ENCODE measurements at places on chromosomes 6 and 20.
A peak's percentile ranks its signal among the peaks of the same experiment; 100 is the strongest.

GRCh38 chr6:138590796-138591709, 91.8 kb upstream of the NHSL1 start:
- DNase-seq = peak; percentile 44

DNA sequence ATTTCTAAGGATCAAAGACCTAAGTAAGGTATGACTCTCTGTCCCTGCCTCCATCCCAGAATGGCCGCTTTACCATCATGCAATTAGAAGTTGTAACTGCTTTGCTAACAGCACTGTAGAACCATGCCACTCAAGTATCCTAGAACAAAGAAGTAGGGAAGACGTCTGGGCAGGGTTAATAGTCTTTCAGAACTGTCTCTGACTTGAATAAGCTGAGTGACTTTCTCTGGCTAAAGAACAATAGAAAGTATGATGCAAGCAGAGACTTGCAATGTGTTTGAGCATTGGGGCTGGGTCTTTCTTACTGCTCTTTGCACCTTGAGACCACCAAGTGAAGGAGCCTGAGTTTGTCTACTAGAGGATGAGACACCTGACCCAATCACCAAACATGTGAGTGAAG, 279.6 kb upstream of the JAG1 start:
- DNase-seq = no peak

GRCh38 chr6:84798257-84798656, 33.9 kb upstream of the TBX18 start:
- no peak for DNase-seq

DNA sequence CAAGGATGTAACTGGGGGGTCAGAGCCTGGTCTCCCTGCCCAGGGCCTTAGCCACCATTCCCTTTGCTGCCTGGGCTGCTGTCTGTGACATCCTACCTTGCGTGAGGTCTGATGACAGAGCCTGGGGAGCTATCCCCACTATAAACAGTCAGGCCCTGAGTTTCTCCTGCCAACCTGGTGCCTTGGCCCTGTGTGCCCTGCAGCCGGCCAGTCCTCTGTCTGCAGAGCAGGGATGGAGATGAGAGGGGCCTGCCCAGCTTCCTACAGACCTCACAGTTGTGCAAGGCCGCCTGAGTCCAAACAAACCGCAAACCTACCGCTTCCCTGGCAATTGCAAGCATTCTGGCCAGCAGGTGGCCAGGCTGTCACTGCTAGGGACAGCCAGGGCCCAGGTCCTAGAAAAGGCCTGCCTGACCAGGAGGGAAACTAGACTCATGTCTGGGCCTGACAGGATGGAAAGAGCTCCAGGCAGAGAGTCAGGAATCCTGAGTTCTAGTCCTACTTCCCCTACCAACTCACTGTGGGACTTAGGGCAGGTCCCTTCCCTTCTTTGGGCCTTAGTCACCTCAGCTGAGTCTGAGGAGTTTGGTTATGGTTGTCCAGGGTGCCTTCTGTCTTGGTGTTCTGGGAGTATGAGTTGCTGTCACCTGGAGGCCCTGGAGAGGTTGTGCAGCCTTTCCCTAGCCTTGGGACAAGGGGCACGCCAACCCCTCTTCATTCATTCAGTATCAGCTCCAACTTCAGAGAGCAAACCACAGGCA, 86.2 kb downstream of the VEGFA start:
- peak; percentile 80 for DNase-seq

GRCh38 chr6:30726506-30727413, 6.6 kb downstream of the TUBB start:
- DNase-seq = no peak

DNA sequence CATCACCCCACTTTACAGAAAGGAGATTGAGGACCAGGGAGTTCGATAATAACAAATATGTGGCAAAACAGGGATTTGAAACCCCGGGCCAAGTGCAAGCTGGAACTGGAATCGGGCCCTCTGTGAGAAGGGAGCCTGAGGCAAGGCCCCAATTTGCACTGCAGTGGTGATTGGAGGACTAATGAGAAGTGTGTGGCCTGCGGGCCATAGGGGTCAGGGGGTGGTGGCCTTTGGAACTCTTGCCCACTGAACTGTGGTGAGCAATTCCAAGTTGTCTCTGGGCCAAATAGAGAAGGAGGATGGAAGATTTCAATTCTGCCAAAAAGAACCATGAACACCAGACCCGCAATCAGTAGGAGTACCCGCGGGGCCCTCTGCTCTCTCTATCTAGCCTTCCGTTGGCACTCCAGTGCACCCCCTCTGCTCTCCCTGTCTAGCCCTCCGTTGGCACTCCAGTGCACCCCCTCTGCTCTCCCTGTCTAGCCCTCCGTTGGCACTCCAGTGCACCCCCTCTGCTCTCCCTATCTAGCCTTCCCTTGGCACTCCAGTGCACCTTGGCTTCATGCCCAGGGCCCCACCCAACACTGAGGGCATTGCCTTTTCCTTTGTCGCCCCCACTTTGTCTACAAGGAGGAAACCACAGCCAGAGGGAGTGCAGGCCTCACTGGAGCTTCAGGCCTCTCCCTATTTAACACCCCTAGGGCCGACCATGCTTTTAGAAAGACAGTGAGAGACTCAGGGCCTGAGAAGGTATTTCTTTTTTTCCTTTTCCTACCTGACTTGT, 6.0 kb upstream of the PTPRA start:
- DNase-seq = no peak

- DNase-seq = no peak
Measured at GRCh38 chr6:111602481-111603011, 3.1 kb downstream of the TRAF3IP2 start.

DNA sequence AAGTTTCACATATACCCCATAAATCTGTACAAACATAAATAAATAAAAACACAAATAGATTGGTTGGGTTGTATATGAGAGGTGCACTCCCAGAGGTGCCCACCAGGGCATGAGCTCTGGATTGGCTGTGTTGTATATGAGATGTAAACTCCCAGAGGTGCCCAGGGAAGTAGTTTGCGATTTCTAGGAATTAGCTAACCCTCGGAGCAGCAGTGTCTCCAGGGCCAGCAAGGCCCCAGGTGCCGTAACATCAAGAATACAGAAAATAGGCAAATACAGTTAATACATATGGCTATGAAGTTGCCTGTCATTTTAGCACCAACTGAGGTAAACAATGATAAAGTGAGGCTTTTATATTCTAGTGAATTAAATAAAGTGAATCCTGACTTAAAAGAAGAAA, 5.4 kb upstream of the GINM1 start:
- DNase-seq = no peak

DNA sequence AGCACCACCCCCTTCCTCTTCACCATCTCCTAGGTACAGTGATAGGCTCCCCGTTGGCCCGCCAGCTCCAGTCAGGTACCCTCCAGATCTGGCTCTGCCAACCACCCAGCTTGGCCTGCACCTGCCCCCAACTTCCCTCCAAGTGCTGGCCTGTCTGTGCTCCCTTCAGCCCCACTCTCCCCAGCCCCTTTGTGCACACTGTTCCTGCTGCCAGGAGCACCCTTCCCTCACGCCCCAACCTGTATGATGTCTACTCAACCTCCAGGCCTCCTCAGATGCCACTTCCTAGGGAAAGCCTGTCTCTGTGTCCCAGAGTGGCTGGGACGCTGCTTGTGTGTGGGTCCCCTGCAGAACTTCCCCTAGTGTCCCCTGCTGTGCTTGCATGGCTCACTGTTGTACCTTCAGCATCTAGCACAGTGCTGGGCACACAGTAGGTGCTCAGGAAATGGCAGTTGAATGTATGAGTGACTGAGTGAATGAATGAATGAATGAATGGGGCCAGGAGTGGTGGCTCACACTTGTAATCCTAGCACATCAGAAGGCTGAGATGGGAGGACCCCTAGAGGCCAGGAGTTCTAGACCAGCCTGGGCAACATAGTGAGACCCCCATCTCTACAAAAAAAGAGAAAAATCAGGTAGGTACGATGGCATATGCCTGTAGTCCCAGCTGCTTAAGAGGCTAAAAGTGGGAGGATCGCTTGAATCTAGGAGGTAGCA, 3.0 kb downstream of the ZBP1 start:
- no peak for DNase-seq

DNA sequence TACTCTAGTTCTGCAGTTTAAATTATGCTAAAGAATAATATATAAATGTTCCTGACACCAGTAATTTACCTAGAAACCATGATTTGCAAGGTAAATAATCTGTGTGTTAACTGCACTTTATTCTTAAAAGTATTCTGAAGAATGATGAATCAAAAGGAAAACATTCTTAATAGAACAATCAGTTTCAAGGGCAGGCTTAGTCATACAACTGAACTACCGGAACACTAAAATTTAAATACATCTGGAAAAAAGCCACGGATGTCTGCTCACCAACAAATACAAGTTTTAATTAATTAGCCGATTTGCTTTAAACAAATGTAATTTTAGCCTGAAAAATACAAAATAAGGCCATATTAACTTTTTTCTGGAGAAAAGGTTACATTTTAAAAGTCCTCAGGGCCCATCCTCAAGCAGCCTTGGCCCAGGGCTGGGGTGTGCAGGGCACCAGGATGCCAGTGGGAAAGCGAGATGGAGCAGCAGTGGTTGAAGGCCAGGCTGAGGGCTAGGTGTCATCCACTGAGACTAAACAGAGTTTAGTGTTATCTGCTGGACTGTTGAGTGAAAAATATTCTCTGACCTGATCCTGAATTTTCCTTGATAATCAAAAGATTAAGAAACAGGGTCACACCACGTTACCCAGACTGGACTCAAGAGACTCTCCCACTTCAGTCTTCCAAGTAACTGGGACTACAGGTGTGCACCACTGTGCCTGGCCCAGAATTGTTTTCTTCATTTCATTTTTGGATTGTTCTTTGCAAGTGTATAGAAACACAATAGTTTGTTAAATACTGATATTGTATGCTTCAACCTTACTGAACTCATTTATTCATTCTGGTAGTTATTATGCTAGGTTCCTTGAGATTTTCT, 88.2 kb upstream of the DST start:
- no peak for DNase-seq

- no peak for DNase-seq
Measured at GRCh38 chr6:3388786-3389185, 68.1 kb downstream of the SLC22A23 start.

DNA sequence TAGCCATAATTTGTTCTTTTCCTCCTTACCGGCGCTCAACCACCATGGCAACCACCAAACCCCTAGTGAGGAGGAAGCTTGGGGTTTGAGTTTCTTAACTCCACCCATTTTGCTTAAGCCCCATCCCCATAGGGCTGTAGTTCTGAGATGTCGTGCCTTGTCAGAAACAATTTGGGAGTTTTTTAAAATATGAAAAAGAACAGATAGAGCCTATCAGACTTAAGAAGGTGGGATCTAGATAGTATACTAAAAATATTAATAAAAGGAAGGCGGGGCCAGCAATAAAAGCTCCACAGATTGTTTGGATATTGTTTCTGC, 5.6 kb downstream of the BRD2 start:
- DNase-seq = no peak

DNA sequence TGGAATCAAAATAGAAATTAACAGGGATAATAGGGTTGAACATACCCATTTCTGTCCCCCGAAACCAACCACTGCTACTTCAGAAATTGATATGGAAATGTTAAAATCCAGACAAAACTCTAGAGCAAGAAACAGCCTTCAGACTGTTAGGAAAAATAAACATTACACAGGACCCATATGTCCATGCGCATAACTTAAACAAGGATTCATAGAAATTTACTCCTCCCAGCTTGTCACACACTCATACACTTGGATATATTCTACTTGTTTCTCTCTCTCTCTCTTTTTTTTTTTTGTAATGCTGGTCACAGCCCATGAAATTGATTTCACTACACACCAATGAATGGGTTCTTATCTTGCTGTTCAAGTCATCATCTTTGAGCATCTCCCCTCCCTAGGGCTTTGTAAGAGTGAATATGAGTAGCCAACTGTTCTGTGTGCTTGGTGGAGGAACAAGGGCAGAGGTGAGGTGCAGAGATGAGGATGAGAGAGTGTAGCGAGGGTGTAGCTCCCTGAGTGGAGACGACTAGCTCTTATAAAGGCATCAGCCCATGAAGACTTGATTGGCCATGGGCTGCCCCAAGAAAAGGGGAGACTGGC, 61.8 kb upstream of the MLN start:
- no peak for DNase-seq

DNA sequence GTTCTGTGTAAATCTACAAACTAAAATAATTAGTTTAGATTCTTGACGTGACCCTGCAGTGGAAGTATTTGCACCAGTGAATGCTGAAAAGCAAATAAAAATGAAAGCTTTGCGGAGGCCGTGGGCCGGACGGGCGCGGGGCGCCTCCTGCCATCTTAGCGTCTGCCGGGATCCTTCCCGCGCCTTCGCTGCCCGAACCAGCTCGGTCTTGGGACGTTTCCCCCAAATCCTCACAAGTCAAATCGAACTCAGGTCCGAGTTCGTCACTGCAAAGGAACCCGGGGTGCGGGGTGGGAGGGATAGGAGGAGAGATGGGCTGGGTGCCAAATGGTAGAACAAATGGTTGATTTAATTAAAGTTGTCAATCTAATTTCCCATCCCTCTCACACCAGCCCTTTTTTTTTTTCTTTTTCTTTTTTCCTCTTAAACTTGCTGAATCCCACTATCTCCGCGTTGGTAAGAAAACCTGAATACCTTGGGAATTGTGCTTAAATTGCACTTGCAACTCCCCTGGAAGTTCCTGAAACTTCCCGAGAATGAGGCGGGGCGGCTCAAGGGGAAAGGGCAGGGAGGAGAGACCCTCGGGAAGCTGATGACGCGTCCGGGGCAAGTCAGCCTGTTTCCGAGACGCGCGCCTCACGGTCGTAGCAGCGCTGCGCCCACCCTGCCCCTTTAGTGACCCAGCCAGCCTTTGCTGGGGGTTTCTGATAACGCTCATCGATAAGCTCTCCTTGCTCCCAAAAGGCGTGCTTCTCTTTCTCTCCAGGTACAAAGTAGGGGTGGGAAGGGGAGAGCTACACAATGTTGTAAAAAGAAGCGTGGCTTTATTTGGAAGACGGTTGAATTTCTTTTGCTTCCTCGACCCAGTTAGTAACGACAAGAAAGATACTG, 1.8 kb downstream of the GJA1 start:
- peak; percentile 17 for DNase-seq

- DNase-seq = no peak
Measured at GRCh38 chr6:33429750-33430052, 9.8 kb downstream of the SYNGAP1 start.

DNA sequence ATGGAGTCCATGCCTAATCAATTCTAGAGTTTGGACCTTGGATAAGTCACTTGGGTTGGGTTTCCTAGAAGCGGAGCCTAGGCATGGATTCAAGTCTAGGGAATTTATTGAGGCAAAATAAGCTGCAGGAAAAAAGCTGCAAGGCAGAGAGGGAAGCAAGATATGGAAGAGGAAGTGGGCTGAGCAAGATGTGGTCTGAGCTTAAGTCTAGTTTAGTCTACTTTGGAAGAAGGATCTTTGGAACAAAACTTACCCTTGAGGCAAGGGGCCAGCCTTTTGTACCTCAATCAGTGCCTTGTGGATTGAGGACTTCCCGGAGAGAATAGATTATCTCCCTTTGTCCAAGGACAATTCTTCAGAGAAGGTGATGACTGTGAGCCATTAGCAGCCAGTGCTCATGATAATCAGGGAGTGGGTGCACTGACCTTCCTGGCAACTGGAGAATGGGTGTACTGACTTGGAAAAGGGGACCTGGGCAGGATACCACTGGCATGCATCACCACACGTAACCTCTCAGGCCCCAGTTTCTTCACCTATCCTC, 10.9 kb downstream of the ZSCAN9 start:
- DNase-seq = no peak

- no peak for DNase-seq
Measured at GRCh38 chr6:36717871-36718540, 20.4 kb downstream of the RAB44 start.

Measured in T47D (cell line).